ENCODE measurements at places on chromosomes 3 and 15.

GRCh38 chr15:78642331-78642730 lies 1.3 kb upstream of the CHRNB4 start:
- no peak for DNase-seq

- DNase-seq = no peak
Measured at GRCh38 chr3:127374086-127375010, 86.5 kb upstream of the PRR20G start.

GRCh38 chr15:44779761-44780160 lies 43.4 kb downstream of the TRIM69 start:
- DNase-seq = no peak

GRCh38 chr15:31262901-31263671 lies 63.5 kb upstream of the KLF13 start:
- no peak for DNase-seq

DNA sequence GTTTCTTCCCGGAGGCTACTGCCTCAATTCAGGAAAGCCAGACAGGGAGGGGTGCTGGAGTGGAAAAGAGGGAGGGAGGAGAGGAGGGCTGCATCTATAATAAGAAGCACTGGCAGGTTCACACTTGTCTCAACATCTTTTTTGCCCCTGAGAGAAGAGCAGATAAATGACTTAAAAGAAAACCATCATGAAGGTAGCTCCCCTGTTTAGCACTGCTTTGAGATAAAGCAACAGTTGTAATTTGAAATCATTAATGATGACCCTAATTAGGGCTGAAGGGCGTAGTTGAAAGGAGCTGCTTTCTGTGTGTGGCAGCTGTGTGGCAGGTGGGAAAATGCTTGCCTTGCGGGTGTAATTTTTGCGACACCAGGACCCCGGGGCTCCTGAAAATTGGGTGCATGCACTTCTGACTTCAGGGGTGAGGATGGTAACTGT lies 222.8 kb upstream of the IL12A start:
- no peak for DNase-seq

- no peak for DNase-seq
Measured at GRCh38 chr3:1848935-1849334, 249.7 kb upstream of the CNTN4 start.

DNA sequence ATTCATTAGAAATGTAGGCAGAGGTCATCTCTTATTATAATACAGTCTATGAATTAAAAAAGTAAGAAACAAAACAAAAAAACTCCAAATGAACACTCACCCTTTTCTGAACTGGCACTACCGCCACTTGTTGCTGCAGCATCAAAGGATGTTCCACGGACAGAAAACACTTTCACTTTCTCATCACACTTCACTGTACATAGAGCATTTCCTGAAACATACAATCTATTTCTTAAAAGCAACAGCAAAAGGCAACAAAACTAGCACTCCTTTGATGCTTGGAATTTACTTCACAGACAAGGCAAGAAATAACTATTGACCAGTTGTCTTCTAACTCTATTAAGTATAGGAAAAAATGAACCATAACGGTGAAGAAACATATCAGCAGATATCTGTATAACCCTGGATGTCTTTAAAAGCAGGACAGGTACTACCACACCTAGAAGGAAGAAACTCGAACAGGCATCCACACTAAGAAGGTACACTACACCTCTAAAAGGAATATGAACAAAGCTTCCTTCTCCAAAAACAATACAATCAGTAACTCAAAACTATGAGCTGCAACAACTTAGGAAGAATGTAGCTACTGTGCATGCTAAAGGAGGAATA lies 24.9 kb downstream of the ETFA start:
- DNase-seq = no peak

- no peak for DNase-seq
Measured at GRCh38 chr15:43134157-43134635, 810 bp downstream of the TMEM62 start.

DNA sequence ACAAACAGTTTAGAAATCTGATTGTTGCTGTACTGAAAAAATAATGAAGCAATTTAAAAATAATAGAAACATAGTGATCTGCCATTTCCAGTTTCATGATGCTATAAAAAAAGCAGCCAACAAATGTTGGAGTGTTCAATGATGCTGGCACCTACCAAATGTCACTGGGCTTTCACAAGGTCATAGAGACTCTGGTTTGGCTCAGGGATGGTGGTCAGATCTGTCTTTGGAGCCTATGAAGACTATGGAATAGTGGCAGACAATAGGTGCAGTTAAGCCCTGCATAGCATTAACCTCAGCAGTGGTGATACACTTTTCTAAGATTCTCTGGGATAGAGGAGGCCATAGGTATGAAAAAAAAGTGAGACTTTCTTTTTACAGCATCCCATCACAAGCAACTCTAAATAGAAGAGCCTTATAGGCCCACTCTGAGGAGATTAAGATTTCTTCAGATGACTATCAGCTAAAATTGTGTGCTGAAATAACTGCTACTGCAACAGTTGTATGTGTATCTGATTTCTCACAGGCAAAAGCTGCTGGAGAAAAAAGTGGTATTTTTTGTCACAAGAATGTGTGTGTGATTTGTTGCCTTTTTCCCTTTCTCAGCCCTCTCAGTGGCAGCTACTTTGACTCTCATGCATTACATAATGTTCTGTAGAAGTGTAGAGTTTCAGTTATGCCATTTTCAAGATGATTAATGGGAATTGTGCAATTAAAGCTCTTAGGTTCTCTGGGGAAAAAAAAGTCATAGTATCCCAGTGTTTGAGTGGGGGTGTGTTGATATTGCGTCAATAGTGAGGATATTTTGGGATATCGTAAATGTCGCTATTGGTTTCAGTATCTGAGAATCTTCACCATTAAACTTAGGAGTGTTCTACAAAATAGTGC lies 137.4 kb downstream of the MBNL1 start:
- peak; percentile 97 for DNase-seq

GRCh38 chr3:111690242-111690641 lies 95.1 kb upstream of the ZBED2 start:
- no peak for DNase-seq

GRCh38 chr15:58217460-58217859 lies 79.3 kb downstream of the AQP9 start:
- no peak for DNase-seq

GRCh38 chr3:28322464-28322863 lies 26.1 kb upstream of the ZCWPW2 start:
- DNase-seq = no peak

DNA sequence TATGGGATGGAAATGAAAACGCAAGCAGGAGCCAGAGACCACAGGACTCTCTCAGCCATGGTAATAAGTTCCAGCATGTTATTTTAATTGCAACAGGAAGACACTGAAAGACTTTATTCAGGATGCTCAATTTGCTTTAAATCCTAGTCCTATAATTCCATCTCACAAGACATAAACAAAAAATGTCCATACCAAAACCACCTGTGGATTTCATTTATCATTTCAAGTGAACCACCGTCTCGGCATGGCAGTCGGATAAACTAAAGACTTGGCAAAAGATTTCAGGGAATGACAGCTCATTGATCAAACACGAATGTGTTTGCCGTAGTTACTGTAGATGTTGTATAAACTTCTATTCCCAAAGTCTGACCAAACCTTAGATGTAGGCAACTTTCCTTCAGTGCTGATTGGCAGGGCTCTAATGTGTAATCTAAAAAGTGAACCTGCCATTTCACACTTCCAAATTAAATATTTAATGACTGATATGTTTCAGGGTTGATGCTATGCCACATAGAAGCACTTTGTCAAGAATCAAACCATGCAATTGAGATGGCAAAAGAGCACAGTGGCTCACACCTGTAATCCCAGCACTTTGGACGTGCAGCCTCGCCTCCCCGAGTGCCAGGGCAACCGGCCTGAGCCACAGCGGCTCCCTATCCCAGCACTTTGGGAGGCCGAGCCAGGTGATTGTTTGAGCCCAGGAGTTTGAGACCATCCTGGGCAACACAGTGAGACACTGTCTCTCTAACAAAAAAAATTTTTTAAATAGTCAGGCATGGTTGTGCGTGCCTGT lies 331.7 kb downstream of the MAGI1 start:
- no peak for DNase-seq

GRCh38 chr3:72258361-72259141 lies 473.6 kb upstream of the PROK2 start:
- no peak for DNase-seq

DNA sequence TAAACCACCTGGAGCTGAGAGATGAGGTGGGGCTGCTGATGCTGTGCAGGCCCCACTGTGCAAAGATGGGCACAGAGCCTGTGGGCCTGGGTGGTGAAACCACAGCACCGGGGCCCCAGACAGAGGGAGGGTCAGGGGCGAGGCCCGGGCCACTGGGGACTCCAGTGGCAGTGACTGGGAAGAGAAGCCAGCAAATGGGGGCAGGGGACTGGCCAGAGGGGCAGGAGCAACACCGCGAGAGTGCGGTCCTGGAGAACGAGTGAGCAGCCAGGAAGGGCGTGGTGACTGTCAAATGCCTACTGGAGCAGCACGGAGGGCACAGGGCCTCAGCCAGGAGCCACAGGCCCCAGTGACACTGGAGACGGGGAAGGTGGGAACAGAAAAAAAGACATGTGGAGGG lies 39.8 kb downstream of the HCN4 start:
- no peak for DNase-seq

DNA sequence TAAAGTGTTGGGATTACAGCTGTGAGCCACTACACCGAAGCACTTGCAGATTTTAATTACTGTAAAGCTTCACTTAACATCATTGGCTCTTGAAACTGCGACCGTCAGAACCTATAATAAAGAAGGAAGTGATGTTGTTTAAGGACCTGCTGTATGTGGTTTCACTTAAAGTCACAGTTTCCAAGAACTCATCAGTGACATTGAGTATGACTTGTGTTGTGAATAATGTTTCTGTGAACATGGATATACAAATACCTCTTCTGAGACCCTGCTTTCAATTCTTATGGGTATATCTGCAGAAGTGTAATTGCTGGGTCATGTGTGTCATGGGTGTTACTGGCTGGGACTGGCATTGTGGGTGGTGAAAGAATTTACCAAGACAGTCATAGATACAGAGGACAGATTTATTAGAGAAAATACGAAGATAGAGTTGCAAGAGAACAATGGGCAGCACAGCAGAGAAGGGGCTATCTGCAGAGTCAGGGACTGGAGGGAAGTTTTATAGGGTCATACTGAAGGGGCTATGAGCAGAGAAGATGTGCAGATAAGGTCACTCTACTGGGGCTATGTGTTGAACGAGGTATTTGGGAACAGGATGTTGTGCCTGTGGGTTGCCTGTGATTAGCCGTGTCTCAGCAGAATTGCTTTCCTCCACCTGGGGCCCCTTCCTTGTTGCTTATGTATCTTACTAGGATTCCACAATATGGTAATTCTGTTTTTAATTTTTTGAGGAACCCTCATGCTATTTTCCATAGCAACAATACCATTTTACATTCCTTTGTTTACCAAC lies 4.5 kb downstream of the NDUFB5 start:
- DNase-seq = no peak

- no peak for DNase-seq
Measured at GRCh38 chr3:141594357-141594756, 107.5 kb downstream of the RASA2 start.

DNA sequence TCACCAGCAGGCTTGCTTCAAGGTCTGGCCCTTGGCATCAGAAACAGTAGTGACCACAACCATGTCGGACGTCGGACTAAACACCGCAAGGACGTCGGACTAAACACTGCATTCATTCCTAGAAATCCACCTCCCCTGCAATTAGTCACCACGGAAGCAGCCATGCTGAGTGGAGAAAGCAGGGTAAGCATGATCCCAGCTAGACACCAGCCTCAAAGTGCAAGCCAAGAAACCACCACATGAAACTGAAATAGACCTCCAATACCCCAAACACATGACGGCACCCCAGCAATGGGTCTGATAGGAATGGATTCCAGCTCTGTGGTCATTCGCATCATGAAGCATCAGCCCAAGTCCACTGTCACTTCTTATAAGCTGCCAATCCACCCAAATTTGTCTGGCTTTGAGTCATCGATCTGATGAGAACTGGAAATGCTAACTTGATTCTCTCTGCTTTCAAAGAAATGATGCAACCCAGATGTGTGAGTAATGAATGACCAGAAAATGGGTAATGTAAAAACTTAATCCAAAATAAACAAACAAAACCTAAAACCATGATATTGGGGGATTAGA lies 348.3 kb upstream of the TMCO5A start:
- DNase-seq = peak; percentile 20

- DNase-seq = no peak
Measured at GRCh38 chr3:168714609-168715240, 619.0 kb upstream of the GOLIM4 start.

DNA sequence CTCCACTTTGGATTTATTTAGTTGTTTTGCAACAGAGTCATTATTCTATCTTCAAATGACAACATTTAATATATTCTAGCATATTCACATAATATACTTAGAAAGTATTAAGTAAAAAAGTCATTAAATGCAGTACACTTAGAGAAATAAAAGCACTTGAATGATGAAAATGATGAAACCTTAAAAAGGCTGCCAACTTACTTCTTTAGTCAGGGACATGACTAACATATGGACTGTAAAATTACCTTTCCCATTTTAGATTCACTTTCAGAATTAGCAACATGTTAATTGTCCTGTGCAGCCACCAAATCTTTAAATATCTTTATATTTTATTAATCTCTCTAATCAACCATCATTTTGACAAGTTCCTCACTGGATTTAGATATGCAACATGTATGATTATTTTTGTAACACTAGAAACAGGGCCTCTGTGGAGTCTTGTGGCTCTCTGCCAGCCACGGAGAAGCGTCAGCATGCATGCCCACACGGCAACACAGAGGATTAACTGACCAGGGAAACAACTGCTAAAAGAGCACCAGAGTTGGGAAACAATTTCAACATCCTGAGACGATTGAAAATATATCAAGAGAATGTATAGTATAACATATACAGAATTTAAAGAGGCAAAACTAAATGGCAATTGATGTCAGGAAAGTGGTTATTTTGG lies 95.7 kb downstream of the ANO10 start:
- no peak for DNase-seq

DNA sequence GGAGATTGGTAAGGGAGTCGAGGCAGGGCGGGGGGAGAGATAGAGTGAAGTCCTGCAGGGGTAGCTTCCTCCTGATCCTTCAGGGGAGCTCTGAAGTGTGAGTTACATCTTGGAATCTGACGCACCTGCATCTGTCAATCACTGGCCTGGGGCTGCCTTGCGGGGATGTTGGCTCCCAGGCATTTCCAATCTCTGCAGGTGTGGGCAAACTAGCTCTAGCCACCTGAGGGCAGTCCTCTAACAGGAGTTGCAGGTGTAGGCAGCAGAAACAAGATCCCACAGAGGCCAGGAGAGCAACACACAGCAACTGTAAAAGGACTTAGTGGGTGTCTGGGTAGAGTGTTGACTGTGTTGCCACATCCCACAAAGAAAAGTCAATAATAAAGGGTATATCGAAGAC lies 63.6 kb downstream of the ZNF621 start:
- DNase-seq = no peak

GRCh38 chr3:13243586-13243985 lies 170.4 kb upstream of the IQSEC1 start:
- DNase-seq = no peak

GRCh38 chr3:160373655-160374054 lies 25.4 kb downstream of the IFT80 start:
- no peak for DNase-seq

GRCh38 chr3:192490720-192491119 lies 236.6 kb downstream of the FGF12 start:
- no peak for DNase-seq

- DNase-seq = peak; percentile 57
Measured at GRCh38 chr15:72685925-72686794, at the start of the genes BBS4 and HIGD2B. Gene BBS4 (plus strand): TSS chr15:72686207. CDS start chr15:72686228, 21 bp downstream. Gene HIGD2B (minus strand): TSS chr15:72686182. CDS start chr15:72676374, 9,808 bp downstream.

Data from GM04503 (cell line).